ENCODE measurements at places on chromosomes 16 and 17.
A peak's percentile ranks its signal among the peaks of the same experiment; 100 is the strongest.

- peaks cover 7% of the 10 kb centered on the region for H3K4me1 ChIP-seq
- no peak overlapping the region for H3K4me3 ChIP-seq
- no peak for DNase-seq
- H3K36me3 ChIP-seq: peaks cover 2% of the 10 kb centered on the region
- no peaks in the 10 kb centered on the region for H3K27me3 ChIP-seq
- no peak overlapping the region for H3K27ac ChIP-seq
These were observed 16.6 kb downstream of the LDHD start for GRCh38 chr16:75099738-75100602.

GRCh38 chr17:42067371-42068091 lies 17.1 kb upstream of the C17orf113 start:
- H3K4me3 ChIP-seq: no peak overlapping the region
- H3K27me3 ChIP-seq: peaks cover 9% of the 10 kb centered on the region
- no peak for DNase-seq
- H3K36me3 ChIP-seq: no peaks in the 10 kb centered on the region
- no peaks in the 10 kb centered on the region for H3K4me1 ChIP-seq

DNA sequence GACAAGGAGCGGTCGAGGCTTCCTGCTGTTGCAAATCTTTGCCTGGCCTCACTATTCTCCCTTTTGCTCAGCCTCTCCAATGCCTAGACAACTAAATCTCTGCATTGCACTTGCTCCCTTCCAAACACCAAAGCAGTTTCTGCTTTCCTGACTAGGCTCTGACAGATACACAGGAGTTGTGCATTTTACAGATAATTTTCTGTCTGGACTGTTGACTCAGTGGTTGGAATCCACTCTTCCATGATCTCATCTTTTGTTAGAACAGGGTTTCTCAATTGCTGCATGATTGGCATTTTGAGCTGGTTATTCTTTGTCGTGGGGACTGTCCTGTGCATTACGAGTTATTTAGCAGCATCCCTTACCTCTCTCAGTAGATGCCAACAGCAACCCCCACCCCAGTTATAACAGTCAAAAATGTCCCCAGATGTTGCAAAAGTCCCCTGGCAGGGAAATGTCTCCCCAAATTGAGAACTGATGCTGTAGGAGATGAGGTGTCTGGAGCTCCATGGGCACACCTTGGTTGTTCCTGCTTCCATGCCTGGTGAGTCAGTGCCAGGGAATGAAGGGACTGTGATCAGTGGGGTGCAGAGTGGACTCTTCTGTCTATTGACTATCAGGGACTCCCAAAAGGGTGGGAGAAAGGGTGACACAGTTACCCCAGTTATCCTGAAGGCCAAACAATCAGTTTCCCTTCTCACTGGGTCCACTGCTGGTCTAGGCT lies 557.4 kb upstream of the PSMD7 start:
- no peak overlapping the region for H3K27ac ChIP-seq
- H3K4me1 ChIP-seq: no peaks in the 10 kb centered on the region
- H3K27me3 ChIP-seq: no peaks in the 10 kb centered on the region
- no peak overlapping the region for H3K4me3 ChIP-seq
- no peak for DNase-seq

DNA sequence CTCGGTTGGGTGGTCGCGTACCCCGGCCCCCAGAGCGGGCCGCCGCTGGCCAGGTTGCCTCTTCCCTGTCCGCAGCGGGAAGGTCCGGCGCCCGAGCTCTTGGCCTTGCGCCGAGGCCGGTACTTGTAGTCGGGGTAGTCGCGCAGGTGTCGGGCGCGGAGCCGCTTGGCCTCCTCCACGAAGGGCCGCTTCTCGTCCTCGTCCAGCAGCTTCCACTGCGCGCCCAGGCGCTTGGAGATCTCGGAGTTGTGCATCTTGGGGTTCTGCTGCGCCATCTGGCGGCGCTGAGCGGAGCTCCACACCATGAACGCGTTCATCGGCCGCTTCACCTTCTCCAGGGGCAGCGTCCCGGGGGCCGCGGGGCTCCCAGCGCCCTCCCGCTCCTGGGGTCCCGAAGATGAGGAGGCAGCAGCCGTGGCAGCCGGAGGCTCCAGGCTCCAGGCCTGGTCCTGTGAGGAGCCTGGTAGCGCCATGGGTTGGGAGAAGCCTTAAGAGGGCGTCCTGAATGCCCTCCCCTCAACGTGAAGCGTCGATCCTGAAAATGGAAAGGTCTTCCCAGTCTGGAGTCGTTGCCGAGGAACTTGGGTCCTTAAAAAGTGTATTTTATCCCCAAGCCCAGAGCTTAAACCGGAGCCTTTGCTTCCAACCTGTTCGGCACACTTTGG lies 558 bp downstream of the SOX15 start:
- peaks cover 52% of the 10 kb centered on the region for H3K4me1 ChIP-seq
- DNase-seq: peak; percentile 61
- no peak overlapping the region for H3K4me3 ChIP-seq
- H3K27ac ChIP-seq: peak overlapping the region; percentile 22

GRCh38 chr17:68429881-68430280 lies 27.4 kb downstream of the WIPI1 start:
- H3K36me3 ChIP-seq: peaks cover 59% of the 10 kb centered on the region
- no peak for DNase-seq
- H3K27me3 ChIP-seq: no peaks in the 10 kb centered on the region
- no peak overlapping the region for H3K27ac ChIP-seq
- no peak overlapping the region for H3K4me3 ChIP-seq

- peak; percentile 97 for DNase-seq
- no peak overlapping the region for H3K4me3 ChIP-seq
These were observed 44.8 kb downstream of the PITPNC1 start for GRCh38 chr17:67421869-67422273.

DNA sequence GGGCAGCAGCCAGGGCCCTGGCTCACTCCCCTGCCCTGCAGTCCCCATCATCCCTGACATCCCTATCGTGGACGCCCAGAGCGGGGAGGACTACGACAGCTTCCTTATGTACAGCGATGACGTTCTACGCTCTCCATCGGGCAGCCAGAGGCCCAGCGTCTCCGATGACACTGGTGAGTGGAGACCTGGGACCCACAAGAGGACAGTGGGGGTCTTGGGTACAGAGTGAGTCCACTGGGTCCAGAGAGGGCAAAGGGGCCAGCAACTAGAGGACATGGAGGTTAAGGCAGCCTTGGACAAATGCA lies 12.6 kb downstream of the GALK1 start:
- H3K27me3 ChIP-seq: no peaks in the 10 kb centered on the region
- no peaks in the 10 kb centered on the region for H3K36me3 ChIP-seq
- no peak overlapping the region for H3K27ac ChIP-seq
- no peak overlapping the region for H3K4me3 ChIP-seq
- peaks cover 4% of the 10 kb centered on the region for H3K4me1 ChIP-seq

DNA sequence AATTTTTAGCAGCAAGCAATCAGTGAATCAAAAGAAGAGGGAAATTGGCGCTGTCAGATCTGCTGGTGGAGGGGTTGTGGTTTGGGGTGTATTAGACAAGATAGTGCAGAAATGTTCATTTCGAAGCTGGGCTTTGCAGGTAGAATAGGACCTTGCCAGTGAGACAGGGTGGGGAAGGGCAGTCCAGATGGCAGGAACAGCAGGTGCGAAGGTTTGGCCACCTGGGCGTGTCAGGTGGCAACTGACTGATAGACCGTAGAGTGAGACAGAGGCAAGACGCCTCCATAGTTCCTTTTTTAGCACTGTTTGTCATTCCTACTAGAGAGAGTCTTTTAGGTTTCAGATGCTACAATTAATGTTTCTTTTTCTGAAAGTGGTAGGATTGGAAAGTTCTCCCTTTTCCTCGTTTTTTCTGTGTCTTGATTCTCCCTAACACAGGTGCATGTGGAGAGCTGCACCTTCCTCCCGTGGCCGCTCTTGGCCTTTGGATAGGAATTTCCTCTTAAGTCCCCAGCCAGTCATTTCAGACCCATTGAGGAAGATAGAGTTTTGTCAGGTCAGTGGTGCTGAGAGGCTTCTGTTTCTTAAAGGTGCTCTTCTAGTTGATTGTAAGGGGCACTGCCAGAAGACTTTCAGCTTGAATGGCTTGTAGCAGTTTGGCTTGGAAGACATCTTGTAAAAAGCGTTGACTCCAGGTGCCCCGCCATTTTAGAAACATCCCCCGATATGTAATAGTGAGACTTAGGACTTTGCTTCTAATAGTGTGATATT lies 315.6 kb downstream of the SNX29 start:
- no peaks in the 10 kb centered on the region for H3K4me1 ChIP-seq
- no peak overlapping the region for H3K27ac ChIP-seq
- no peaks in the 10 kb centered on the region for H3K36me3 ChIP-seq

- H3K27me3 ChIP-seq: no peaks in the 10 kb centered on the region
- H3K27ac ChIP-seq: no peak overlapping the region
- DNase-seq: no peak
- H3K4me3 ChIP-seq: no peak overlapping the region
- no peaks in the 10 kb centered on the region for H3K36me3 ChIP-seq
These were observed 11.9 kb upstream of the TBX2 start for GRCh38 chr17:61387511-61388305.

DNA sequence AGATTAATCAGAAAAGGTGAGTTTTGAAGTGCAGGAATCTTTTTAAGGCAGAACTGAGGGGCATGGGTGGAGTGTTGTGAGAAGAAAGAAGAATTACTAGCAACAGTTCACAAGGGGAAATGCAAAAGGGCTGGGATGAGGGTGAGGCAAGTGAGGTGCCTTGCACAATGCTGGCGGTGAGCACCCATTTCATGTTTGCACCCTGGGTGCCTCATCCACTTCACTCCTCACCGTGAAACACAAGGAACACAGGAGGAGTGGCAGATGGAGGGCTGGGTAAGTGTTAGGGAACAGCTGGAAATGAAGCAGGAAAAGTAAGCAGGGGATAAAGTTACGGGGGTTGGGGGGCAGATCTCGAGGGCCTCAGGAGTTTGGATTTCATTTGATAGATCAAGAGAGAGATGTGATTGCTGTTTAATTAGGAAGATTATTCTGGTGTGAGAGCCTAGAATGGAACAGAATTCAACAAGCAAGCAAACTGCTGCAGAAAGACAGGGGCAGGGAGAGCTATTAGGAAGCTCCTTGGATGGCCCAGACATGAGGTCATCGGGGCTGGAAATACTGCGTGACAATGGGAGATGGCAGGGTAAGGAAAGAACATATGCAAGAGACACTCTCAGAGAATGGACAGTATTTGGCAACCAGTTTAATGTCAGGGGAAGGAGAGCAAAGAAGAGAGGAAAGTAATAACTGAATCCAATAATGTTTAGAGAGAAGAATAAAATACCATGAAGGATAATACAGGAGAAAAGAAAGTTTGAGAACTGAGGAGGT lies 8.3 kb upstream of the HEATR6 start:
- DNase-seq: peak; percentile 40
- no peaks in the 10 kb centered on the region for H3K36me3 ChIP-seq
- H3K27ac ChIP-seq: no peak overlapping the region
- no peak overlapping the region for H3K4me3 ChIP-seq

- no peaks in the 10 kb centered on the region for H3K36me3 ChIP-seq
- DNase-seq: no peak
- H3K4me3 ChIP-seq: no peak overlapping the region
- H3K27me3 ChIP-seq: no peaks in the 10 kb centered on the region
These were observed 452.2 kb downstream of the XYLT1 start for GRCh38 chr16:17018585-17018939.

DNA sequence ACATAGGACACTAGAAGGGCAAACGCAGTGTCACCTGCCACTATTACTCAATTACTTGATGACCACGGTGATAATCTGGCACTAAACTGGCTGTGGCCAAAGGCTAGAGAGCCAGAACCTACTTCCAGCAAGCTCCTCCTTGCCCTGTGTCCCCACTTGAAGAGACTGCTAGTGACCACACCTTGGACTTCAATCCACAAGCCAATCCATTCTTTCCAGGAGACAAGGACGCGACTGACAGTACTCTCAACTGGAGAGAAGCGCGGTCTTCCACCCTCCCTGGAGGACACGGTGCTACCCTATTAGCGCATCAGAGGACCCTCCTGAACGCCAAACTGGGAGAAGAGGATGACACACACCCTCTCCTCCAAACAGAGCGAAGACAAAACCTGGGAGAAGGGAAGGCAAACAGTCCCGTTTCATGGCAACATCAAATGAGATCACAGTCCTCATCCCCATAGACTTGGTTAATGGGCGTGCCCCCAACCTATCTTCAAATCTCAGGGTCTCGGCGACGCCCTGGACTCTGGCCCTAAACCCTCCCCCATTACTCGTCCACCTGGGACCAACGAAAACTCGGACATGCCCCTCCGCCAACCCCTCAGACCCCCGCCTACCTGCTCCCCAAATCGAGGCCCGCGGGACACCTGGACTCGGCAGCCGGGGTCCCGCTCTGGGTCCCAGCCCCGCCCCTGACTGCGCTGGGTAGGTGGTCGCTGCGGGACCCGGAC lies 508 bp downstream of the FLCN start:
- peak overlapping the region; percentile 81 for H3K4me3 ChIP-seq
- no peaks in the 10 kb centered on the region for H3K27me3 ChIP-seq
- peak overlapping the region; percentile 100 for H3K27ac ChIP-seq
- peak; percentile 30 for DNase-seq
- H3K4me1 ChIP-seq: peaks cover 19% of the 10 kb centered on the region

Data from astrocyte (in vitro differentiated cells and primary cell).